NCI-H226 (cell line): ENCODE measurements at places on chromosomes 3 and 15.

- no peak for DNase-seq
These were observed 10.9 kb upstream of the CCNL1 start for GRCh38 chr3:157170861-157171260.

GRCh38 chr3:129747136-129747535 lies 140.7 kb upstream of the PLXND1 start:
- DNase-seq: no peak

DNA sequence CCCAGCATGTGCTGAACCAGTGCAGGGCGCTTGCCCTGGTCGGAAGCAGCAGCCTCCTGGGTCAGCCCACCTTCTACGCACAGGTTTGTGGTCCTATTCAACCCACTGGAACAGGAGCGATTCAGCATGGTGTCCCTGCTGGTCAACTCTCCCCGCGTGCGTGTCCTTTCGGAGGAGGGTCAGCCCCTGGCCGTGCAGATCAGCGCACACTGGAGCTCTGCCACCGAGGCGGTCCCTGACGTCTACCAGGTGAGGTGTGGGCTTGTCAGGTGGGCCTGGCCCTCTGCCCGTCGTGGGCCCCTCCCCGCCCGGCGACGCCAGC lies 8.2 kb downstream of the MAN2A2 start:
- DNase-seq: no peak

GRCh38 chr3:188860147-188860546 lies 311.6 kb upstream of the TPRG1 start:
- DNase-seq: peak; percentile 50

- DNase-seq: no peak
These were observed 65.5 kb downstream of the SSUH2 start for GRCh38 chr3:8579096-8579495.

DNA sequence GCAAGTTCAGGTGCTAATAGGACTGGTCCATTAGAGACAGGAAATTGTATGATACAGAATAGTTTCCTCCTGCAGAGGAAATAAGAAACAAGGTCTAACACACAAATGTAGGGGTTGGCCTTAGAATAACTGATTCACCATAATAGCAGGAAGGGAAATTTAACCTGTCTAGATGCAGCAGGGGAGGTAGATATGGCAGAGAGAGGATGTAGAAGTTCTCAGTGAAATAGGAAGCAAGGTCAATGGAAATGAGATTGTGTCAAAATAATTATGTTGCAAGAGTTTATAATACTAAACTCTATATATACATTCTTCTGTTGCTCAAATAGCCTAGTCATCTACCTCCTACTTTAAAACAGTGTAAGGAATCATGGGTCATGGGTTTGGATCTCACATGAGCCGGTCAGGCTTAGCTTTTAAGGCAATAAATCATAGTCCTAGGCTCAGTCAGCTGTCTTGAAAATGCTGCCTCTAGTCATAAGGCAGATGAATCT lies 17.0 kb downstream of the BCL2A1 start:
- DNase-seq: no peak

DNA sequence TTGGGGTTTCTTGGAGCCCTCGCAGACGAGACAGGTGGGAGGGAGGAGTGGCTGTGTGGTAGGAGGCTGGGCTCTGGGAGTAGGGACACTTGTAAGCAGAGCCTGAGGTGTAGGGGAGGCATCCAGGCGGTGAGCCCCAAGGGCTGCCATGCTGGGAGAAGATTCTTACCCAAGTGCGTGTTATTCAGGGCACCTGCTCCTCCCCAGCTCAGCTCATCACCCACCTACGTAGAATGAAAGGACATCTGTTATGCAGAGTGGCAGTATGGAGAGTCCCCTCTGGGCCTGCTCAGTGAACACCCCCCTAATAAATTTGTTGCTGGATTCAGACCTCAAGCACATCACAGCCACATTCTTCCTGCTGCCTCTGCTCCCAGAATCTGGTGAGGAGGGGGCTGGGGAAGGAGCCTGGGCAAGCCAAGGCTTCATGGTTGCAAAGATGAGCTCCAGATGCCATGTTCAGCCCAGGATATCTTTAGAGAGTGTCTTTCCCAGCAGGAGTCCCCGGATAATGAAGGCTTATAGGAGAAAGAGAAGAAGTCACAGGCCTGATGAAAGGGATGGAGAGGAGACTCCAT lies 261.8 kb downstream of the EPHB1 start:
- DNase-seq: no peak

GRCh38 chr15:66620341-66620740 lies 54.5 kb upstream of the LCTL start:
- no peak for DNase-seq

DNA sequence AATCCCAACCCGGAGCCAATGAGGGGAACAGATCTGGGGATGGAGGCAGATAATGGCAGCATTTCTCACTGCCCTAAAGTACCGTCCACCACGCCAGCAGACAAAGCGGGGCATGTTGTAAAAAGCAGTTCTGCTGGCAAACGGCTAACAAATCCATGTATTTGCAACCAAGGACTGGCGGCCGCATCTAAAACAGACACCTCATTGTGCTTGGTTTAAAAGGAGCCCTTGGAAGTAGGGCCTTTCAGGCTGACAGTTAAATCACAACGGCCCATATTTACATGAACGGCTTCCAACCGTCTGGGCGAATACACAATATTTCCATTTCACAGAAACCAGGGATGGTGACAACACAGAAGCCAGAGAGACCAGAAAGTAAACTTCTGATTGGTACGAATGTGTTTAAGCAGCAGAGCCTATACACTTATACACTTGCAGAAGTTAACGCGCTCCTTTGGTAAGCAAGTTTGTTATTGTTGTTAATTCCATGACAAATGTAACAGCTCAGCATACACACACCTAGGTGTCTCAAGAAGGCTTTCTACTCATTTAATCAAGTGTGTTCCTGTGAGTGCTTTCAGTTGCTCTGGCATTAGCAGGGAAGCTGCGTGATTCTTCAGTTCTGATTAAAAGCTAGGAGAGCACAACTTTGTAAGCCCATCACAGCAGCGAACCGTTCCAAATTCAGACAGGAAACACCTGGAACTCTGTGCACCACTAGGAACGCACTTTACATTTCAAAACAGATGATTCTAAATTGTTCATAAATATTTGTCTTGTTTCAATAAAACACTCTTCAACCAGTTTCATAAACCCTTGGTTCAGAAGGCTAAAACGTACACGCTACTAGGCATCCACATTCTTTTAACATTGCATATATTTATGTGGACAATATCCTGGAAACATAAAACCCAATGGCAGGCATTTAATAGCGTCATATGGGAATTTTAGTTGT lies 112.9 kb downstream of the PDZRN3 start:
- DNase-seq: no peak

DNA sequence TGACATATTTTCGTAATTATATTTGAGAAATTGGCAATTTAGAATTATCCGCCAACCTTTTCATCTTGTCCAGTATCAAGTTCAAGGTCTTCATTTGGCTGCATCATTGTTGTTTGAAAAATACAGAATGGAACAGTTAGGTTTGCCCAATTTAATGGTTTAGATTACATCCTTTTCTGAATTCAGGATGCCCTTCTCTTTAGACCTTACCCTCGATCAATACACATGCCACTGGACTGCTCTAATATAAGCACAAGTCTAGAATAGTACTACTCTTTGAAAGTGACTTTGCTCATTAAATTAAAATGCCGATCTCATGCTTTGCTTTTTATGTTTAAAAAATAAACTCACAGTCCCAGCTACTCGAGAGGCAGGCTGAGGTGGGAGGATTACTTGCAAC lies 44.5 kb downstream of the PXK start:
- no peak for DNase-seq

DNA sequence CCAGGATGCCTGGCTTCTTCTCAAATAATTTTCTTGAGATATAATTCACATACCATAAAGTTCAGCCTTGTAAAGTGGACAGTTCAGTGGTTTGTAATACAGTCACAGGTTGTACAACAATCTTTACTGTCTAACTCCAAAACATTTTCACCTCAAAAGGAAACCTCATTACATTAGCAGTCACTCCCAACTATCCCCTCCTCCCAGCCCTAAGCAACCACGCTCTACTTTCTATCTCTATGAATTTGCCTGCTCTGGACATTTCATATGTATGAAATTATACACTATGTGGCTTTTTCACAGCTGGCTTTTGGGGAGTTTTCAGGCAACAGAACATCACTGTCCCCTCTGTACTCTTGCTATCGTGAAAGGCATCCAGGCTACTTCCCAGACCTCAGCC lies 17.5 kb downstream of the TGM5 start:
- no peak for DNase-seq

GRCh38 chr3:25785826-25786225 lies 2.6 kb upstream of the NGLY1 start:
- DNase-seq: peak; percentile 17

DNA sequence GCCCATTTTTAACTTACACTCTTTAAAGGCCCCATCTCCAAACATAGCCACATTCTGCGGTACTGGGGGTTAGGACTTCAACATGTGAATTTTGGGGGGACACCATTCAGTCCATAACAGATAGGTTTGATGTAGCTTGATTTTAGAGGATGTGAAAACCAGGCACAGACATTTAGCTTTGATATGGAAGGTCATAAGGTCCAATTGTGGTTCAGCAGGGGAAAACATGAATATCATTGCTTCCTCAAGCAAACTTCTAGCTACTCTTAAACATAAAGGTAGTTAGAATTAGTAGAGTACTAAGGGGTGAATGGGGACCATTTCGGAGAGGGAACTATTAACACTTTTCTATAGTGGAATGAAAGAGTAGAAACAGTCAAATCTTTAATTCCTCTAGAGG lies 13.6 kb upstream of the NFKBIZ start:
- no peak for DNase-seq

DNA sequence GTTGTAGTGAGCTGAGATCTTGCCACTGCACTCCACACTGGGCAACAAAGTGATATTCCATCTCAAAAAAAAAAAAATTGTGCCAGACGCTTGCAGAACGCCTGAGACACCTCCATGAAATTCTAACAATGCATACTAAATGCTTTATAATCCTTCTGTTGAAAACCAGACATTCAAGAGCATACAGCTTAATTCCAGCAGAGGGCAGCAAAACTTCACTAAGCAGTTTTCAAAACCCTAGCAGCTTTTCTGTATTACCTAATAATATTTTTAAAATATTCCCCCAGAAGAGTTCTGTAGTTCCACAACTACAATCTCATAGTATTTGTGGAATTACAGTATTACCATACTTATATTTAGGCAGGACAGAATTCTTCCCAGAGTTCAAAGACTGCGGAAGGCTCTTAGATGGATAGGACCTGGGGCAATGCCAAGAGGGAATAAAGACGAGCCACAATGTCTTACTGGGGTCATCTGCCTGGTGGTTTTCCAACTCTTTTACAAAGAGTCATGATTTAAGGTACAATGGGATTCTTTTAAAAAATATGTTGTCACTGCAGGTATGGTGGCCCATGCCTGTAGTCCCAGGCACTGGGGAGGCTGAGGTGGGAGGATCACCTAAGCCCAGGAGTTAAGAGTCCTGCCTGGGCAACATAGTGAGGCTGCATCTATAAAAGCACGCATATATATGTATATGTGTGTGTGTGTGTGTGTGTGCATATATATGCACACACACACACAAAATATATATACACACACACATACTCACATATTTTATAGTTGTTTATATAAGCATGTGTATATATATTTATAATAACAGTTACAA lies 19.6 kb upstream of the TASOR start:
- DNase-seq: peak; percentile 44

- DNase-seq: peak; percentile 16
These were observed 188.9 kb upstream of the MEIS2 start for GRCh38 chr15:37289109-37289765.

DNA sequence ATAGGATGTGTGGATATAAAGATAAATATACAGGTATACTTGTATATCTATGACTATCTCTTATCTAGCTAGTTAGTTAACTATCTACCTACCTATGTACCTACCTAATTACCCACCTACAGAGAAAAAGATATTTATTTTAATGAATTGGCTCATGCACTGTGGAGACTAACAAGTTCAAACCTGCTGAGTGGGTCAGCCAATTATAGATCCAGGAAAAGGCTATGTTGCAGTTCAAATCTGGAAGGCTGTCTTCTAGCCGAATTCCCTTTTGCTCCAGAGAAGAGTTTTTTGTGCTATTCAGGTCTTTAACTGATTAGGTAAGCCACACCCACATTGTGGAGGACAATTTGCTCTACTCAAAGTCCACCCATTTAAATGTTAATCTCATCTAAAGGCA lies 335.0 kb downstream of the GRM7 start:
- no peak for DNase-seq

GRCh38 chr3:127068871-127069270 lies 86.0 kb downstream of the PLXNA1 start:
- no peak for DNase-seq

GRCh38 chr3:191884132-191884531 lies 423.2 kb downstream of the PYDC2 start:
- peak; percentile 25 for DNase-seq

- no peak for DNase-seq
These were observed 53.7 kb downstream of the PIK3CB start for GRCh38 chr3:138781012-138781470.
